ENCODE measurements at places on chromosomes 4 and X. TPM values are rescaled to one million over a fixed set of nuclear protein-coding genes. Genes with fewer than 3 reads are reported as not detected.

DNA sequence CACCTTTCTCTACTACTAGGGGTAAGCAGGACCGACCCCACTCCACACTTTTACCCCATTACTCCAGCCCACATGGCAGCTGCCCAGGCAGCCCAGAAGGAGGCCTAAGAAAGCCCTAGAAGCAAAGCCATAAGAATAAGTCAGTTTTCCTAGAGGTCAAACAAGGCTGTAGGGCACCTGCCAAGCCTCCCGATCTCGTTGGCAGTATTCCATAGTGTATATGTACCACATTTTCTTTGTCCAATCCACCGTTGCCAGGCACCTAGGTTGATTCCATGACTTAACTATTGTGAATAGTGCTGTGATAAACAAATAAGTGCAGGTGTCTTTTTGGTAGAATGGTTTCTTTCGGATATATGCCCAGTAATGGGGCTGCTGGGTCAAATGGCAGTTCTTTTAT, 54.2 kb downstream of the RHOXF2B start:
- no peaks in the 10 kb centered on the region for H3K27me3 ChIP-seq
- H3K4me3 ChIP-seq: no peak overlapping the region
- H3K4me1 ChIP-seq: no peaks in the 10 kb centered on the region

GRCh38 chrX:48940404-48940955, 16.9 kb downstream of the OTUD5 start:
- H3K27me3 ChIP-seq: no peaks in the 10 kb centered on the region
- peaks cover 98% of the 10 kb centered on the region for H3K4me1 ChIP-seq
- H3K4me3 ChIP-seq: no peak overlapping the region
- peak overlapping the region; percentile 80 for H3K27ac ChIP-seq
- no peak for DNase-seq

The DUSP9 gene
- not detected for total RNA-seq

The CRMP1 gene
- total RNA-seq: 1.3 TPM

DNA sequence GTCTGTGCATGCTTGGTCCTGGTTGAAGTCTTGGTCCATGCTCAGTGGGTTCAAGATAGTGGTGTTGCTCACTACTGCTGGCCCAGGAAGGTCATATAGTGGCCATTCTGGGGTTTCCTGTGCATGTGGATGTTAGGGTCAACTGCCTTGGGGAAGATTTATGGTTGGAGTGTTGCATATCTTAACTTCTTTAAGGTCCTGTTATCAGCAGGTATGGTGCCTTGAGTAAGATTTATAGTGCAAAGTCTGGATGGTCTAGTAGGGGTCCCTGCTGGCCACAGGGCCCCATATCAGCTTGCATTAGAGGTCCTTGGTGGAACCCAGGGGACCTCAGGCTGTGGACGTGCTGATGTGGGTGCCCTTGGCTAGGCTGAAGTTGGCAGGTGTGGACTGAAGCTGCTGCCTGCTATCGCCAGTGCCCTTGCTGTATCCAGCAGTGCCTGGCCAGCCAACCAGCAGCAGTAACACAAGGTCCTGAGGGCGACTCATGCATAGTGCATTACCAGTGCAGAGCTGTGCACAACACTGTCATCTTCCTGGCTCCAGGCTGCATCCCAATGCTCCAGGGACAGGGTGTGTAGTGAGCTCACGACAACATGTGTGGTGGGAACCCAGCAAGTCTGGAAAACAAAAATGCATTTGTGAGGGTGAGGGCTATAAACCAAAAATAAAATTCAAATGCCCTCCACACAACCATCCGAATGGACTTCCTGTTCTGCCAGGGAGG, 61.0 kb downstream of the BEX3 start:
- H3K4me1 ChIP-seq: no peaks in the 10 kb centered on the region
- H3K27me3 ChIP-seq: no peaks in the 10 kb centered on the region
- no peaks in the 10 kb centered on the region for H3K36me3 ChIP-seq
- DNase-seq: no peak

GRCh38 chrX:39873117-39873516, 224.6 kb downstream of the BCOR start:
- H3K36me3 ChIP-seq: no peaks in the 10 kb centered on the region
- no peak overlapping the region for H3K27ac ChIP-seq
- no peaks in the 10 kb centered on the region for H3K4me1 ChIP-seq
- DNase-seq: no peak
- H3K27me3 ChIP-seq: no peaks in the 10 kb centered on the region

The PAK3 gene
- 2.1 TPM for total RNA-seq

The NXF2 gene
- not detected for total RNA-seq

GRCh38 chr4:77662396-77662795, 56.8 kb downstream of the CXCL13 start:
- no peaks in the 10 kb centered on the region for H3K4me1 ChIP-seq
- no peaks in the 10 kb centered on the region for H3K36me3 ChIP-seq
- no peak for DNase-seq
- H3K27ac ChIP-seq: no peak overlapping the region
- H3K27me3 ChIP-seq: no peaks in the 10 kb centered on the region

DNA sequence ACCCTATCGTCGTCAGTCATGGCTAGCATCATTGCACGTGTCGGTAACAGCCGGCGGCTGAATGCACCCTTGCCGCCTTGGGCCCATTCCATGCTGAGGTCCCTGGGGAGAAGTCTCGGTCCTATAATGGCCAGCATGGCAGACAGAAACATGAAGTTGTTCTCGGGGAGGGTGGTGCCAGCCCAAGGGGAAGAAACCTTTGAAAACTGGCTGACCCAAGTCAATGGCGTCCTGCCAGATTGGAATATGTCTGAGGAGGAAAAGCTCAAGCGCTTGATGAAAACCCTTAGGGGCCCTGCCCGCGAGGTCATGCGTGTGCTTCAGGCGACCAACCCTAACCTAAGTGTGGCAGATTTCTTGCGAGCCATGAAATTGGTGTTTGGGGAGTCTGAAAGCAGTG, 1.6 kb downstream of the ZCCHC12 start:
- DNase-seq: no peak
- peaks cover 20% of the 10 kb centered on the region for H3K27me3 ChIP-seq
- H3K4me1 ChIP-seq: peaks cover 20% of the 10 kb centered on the region

DNA sequence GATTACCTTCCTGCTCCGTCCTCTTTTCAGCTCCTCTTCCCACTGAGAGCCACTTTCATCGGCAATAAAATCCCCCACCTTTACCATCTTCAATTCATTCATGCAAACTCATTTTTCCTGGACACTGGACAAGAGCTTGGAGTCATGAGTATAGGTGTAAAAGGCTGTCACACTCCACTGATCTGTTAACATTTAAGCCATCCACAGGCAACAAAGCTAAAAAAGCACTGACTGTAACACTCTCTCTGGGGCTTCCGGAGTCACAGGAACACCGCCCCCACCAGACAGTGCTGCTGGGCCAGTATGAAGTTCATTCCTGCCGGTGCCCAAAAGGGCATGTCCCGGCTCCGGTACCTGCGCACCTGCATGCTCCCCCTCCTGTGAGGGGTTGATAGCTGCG, 38.5 kb downstream of the MAGEB5 start:
- H3K36me3 ChIP-seq: no peaks in the 10 kb centered on the region
- no peaks in the 10 kb centered on the region for H3K27me3 ChIP-seq
- H3K27ac ChIP-seq: no peak overlapping the region

DNA sequence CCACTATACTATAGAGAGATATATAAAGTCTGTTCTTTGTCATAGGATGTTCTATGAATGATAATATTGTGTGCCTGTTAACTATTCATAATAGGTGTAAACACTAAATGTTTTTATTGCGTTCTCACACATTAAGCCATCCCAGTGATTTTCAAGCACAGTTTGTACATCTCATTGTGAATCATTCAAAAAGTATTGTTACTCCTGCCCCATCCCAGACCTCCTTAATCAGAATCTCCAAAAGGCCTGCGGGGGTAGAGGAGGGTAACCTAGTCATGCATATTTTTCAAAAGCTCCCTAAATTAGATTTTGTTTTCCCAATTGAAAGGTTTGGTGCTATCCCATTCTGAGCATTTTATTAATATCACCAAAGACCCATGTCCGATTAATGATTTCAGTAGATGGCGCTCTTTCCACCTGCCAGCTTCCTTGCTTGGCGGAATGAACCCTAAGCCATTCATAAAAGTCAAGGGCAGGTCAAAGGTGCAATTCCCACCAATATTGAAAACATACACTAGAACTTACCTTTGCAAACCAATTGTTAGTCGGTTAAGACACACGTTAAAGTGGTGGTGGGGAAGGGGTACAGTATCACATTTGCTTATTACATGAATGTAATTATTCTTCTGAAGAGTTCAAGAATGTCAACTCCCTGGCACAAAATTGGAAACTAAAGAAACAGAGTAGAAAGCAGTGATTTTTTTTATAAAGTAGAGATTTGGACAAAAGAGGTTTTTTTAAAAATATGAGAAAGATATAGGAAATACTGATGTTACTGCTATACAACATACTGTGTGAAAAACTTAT, 5.8 kb upstream of the TET2 start:
- H3K36me3 ChIP-seq: no peaks in the 10 kb centered on the region
- no peaks in the 10 kb centered on the region for H3K4me1 ChIP-seq
- H3K27me3 ChIP-seq: no peaks in the 10 kb centered on the region
- no peak overlapping the region for H3K27ac ChIP-seq

DNA sequence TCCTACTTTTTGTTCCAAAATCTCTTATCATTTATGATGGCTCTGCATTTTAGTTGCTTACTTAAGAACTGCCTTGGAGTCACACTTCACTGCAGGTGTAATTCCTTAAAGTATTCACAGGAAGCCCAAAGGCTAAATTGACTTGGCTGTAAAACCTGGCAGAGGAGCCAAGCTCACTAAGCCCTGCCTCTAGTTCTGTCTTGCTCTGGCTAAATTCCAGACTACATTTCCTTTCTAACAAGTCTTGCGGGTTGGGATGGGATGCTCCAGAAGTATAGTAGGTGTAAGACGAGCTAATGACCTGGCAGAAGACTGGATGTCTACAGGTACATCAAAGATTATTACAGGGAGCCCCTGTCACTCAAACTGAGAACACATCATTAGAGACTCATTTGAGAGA, 924.0 kb upstream of the INTU start:
- no peaks in the 10 kb centered on the region for H3K27me3 ChIP-seq
- H3K4me3 ChIP-seq: no peak overlapping the region
- H3K4me1 ChIP-seq: no peaks in the 10 kb centered on the region
- no peak for DNase-seq

- no peaks in the 10 kb centered on the region for H3K27me3 ChIP-seq
- no peak for DNase-seq
- H3K36me3 ChIP-seq: peaks cover 67% of the 10 kb centered on the region
Measured at GRCh38 chr4:38967260-38968095, 64.7 kb downstream of the TMEM156 start.

DNA sequence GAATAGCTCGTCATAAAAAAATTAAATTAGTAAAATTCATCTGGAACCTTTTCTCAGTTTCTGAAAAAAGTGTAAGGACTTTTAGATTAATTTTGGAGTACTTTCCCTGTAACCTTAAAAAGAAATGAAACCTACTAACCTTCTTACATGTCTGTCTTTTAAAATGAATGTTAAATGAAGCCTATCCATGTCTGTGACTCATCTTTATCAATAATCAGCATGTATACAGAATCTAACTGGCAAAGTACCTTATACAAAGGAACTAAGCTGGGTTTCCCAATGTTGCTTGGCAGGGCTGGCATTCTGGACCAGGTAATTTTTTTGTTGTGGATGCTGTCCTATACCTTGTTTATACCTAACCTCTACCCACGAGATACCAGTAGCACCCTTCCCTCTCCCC, 13.6 kb downstream of the FBXW7 start:
- H3K36me3 ChIP-seq: no peaks in the 10 kb centered on the region
- no peak overlapping the region for H3K27ac ChIP-seq

- H3K27me3 ChIP-seq: no peaks in the 10 kb centered on the region
- DNase-seq: no peak
- H3K4me3 ChIP-seq: no peak overlapping the region
Measured at GRCh38 chrX:45879512-45879911, 665.7 kb downstream of the ZNF674 start.

The SLC9B2 gene
- total RNA-seq: 16.6 TPM

GRCh38 chr4:48752246-48752645, 27.8 kb downstream of the FRYL start:
- H3K27ac ChIP-seq: no peak overlapping the region
- H3K27me3 ChIP-seq: no peaks in the 10 kb centered on the region
- no peak for DNase-seq
- no peaks in the 10 kb centered on the region for H3K36me3 ChIP-seq
- no peak overlapping the region for H3K4me3 ChIP-seq
- peaks cover 28% of the 10 kb centered on the region for H3K4me1 ChIP-seq

- H3K4me1 ChIP-seq: peaks cover 30% of the 10 kb centered on the region
- peak overlapping the region; percentile 19 for H3K27ac ChIP-seq
- DNase-seq: no peak
- H3K36me3 ChIP-seq: no peaks in the 10 kb centered on the region
- H3K27me3 ChIP-seq: no peaks in the 10 kb centered on the region
Measured at GRCh38 chr4:8167815-8168214, 9.2 kb upstream of the ABLIM2 start.

The USP26 gene
- total RNA-seq: not detected

GRCh38 chr4:159677521-159677920, 574.6 kb downstream of the RAPGEF2 start:
- H3K27me3 ChIP-seq: no peaks in the 10 kb centered on the region
- H3K36me3 ChIP-seq: no peaks in the 10 kb centered on the region
- H3K4me3 ChIP-seq: no peak overlapping the region
- H3K4me1 ChIP-seq: no peaks in the 10 kb centered on the region
- H3K27ac ChIP-seq: no peak overlapping the region
- DNase-seq: no peak

GRCh38 chr4:56434599-56435139, 746 bp downstream of the PPAT start:
- peaks cover 39% of the 10 kb centered on the region for H3K4me1 ChIP-seq
- H3K27me3 ChIP-seq: no peaks in the 10 kb centered on the region
- no peaks in the 10 kb centered on the region for H3K36me3 ChIP-seq
- no peak for DNase-seq
- peak overlapping the region; percentile 91 for H3K27ac ChIP-seq

DNA sequence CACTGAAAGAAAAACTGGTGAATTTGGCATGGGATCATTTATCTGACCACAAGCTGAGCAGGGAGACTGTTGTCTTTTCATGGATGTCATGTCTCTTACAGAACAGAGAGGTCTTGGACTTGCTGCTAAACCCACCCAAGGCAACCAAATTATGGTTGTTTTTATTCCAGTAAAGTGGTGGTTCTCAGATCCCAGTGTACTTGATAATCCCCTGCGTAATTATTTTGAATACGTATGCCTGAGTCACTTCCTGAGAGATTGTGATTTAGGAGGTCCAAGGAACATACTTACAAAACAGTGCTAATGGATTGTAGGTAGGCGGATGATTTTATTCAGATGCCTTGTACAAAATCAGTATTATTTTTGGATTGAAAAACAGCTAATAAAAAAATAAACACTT, 585.6 kb downstream of the IL1RAPL1 start:
- H3K4me1 ChIP-seq: no peaks in the 10 kb centered on the region
- no peak for DNase-seq
- no peak overlapping the region for H3K27ac ChIP-seq
- H3K36me3 ChIP-seq: no peaks in the 10 kb centered on the region
- no peak overlapping the region for H3K4me3 ChIP-seq
- no peaks in the 10 kb centered on the region for H3K27me3 ChIP-seq

GRCh38 chr4:28913466-28913865, 1806.7 kb upstream of the PCDH7 start:
- H3K36me3 ChIP-seq: no peaks in the 10 kb centered on the region
- no peak overlapping the region for H3K27ac ChIP-seq
- no peak for DNase-seq
- H3K4me1 ChIP-seq: no peaks in the 10 kb centered on the region
- H3K27me3 ChIP-seq: no peaks in the 10 kb centered on the region

The TMPRSS11D gene
- total RNA-seq: not detected

GRCh38 chr4:173121076-173121561, 47.5 kb upstream of the GALNT7 start:
- H3K27ac ChIP-seq: no peak overlapping the region
- H3K27me3 ChIP-seq: no peaks in the 10 kb centered on the region
- H3K4me1 ChIP-seq: no peaks in the 10 kb centered on the region
- no peak for DNase-seq
- H3K4me3 ChIP-seq: no peak overlapping the region
- no peaks in the 10 kb centered on the region for H3K36me3 ChIP-seq

All from spleen (tissue), 13 donors.